Neural crest cell (in vitro differentiated cells): ENCODE measurements at places on chromosomes 12 and 14. TPM values are rescaled to one million over a fixed set of nuclear protein-coding genes. Genes with fewer than 3 reads are reported as not detected.

The INSM2 gene
- 0.09 TPM in 1 of 2 replicates, not detected in the other for total RNA-seq

The APOF gene
- not detected in 2 replicates for total RNA-seq

The AKAP3 gene
- total RNA-seq: 2.8 and 3.5 TPM in 2 replicates

The ANP32D gene
- not detected in 2 replicates for total RNA-seq

The RGS6 gene
- total RNA-seq: 2.8 TPM in 2 replicates

- no peak for DNase-seq
Observed at GRCh38 chr12:132941336-132941954, 14.7 kb downstream of the ZNF605 start.

DNA sequence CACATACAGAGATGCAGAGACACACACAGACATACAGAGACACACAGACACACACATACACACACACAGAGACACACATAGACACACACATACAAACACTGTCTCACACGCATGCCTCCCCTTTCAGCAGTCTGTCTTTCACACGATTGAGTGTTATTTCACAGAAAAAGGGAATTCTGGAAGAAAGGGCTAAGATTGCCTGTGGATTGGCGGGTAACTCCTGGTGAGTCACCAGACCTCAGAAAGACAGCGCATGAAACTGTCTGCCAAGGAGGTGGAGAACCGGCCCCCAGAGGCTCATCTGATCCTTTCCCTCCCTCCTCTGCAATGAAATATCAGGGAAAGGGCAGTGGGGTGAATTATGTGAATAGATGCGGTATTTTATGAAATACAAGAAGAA, 127.2 kb upstream of the GSC start:
- no peak for DNase-seq

GRCh38 chr14:34843011-34843554, 32.1 kb downstream of the BAZ1A start:
- no peak for DNase-seq

DNA sequence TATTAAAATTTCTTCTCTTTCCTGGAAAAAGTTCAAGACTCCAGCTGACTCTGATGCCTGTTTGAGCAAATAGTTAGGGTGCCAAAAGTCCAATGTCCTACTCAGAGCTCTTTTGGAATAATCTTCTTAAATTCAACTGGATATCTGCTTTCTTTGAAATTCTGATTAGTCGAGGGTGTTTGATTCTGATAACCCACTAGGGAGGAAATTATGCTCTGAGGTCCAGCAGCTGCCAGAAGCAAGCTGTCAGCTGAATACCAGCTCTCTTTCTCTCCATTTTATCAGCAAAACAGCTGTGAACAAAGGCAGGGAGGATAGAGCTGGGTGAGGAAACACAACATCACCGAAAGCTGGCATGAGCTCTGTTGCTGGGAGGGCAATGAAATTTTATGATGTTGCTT, 141.5 kb downstream of the CAND1 start:
- DNase-seq: no peak

DNA sequence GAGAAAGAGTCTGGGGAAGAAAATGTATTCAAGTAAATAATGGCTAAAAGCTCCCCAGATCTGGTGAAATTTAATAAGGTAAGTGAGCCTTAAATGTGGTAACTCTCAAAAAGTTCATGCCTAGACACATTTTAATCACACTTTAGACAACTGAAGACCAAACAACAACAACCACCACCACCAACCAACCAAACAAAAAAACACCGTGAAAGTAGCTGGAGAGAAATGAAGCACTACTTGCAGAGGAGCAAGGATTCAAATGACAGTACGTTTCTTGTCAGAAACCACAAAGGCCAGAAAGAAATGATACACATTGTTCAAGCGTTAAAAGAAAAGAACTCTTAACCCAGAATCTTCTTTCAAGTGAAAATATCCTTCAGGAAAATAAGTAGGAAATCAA, 208.3 kb downstream of the MYRFL start:
- DNase-seq: no peak
